ENCODE measurements at places on chromosomes 5 and 9.

DNA sequence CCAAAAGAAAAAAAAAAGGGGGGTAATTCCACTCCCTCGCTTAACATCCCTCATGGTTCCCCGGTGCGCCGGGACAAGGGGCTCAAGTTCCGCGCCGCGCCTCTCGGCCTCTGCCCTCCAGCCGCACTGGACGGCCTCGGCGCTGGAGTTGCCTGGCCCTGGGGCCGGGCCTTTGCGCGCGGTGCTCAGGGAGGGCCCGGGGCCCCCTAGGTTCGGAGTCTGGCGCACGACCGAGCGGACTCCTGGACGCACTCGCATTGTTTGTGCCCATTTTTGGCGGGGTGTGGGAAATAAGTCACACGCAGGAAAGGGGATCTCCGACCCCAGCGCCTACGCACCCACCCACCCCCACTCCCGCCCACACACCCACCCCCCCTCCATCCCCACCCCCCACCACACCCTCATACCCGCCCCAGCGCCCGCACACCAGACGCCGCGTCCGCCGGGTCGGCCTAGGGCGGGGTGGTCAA, 381 bp downstream of the MED22 start:
- peak; percentile 45 for DNase-seq

- no peak for DNase-seq
These were observed 25.0 kb downstream of the LPAR1 start for GRCh38 chr9:111013250-111013649.

DNA sequence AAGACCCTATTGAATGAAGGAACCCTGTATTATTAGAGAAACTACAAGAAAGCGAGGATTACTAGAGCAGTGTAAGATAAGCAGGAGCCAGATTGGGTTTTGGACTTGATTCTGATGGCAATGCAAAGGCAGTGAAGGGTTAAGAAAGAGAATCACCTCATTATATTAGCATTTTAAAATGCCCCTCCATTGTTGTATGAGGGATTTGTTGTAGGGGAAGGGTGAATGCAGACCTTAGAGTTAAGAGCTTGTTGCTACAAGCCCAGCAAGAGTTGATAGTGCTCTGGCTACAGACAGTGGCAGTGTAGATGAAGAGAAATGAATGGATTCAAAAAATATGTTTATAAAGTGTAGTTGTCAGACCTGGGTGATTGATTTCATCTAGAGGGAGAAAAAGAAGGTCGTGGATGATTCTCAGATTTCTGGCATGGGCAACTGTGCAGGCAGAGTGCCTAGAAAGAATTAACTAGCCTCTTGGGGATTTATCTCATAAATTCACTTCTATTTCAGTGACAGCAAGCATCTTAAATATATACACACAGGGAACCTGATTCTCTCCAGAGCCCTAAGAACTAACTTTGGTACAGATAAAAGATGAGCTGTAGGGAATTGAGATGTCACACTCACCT, 344.8 kb downstream of the ARRDC3 start:
- no peak for DNase-seq

DNA sequence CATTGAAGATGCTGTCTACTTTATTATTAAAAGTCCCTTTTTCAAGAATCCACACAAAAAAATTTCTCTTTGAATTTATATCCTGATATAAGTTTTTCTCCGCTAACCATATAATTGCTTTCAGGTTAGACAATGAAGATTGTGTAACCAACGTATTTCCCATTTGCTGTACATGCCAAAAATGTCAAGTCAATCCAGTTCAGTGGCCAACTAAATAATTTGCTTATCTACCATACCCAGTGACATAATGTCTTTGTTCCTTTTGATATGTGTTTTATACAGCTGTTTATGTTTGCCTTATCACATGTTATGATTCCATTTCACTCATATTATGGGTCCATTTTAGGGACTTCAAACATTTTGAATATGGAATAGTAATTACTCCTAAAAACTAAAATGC, 349.9 kb downstream of the EFNA5 start:
- DNase-seq = no peak

GRCh38 chr9:133928248-133928764, 63.8 kb downstream of the VAV2 start:
- DNase-seq = no peak

- no peak for DNase-seq
These were observed 380.1 kb upstream of the RIOK2 start for GRCh38 chr5:97563050-97563657.

DNA sequence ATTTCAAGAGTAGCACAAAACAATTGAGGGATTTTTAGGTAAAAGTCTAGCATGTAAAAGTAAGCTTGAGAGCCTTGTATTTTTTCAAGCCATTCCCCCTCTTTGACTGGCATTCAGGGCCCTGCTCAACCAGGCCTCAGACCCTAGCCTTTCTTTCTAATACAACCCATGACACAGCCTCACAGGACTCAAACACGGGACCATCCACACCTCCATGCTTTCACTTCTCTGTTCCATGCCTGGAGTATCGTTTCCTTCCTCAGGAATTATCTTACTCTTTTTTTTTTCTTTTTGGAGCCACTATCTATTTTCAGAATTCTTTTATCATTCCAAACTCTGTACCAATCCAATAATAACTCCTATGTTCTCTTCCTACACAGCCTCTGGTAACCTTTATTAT, 560.2 kb upstream of the CLINT1 start:
- DNase-seq = no peak

DNA sequence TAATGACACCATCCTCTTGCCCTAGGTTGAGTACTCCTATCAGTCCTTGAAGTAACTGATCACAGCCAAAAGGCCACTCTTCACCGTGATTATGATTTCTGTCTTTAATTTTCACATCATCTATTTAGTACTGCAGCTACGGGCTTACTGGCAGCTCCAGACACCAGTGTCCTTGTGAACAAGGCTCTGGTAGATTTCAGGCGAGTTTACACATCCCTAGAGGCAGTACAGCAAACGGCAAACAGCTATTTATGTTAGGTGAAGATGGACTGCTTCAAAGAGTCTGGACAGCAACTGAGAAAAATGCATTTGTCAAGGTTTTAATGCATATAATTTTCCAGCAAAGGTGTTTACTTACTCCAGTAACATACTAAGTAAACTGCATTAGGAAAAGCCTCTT, 396.9 kb downstream of the KDM4C start:
- DNase-seq = no peak

- peak; percentile 68 for DNase-seq
These were observed 110.0 kb downstream of the LURAP1L start for GRCh38 chr9:12884736-12885395.

DNA sequence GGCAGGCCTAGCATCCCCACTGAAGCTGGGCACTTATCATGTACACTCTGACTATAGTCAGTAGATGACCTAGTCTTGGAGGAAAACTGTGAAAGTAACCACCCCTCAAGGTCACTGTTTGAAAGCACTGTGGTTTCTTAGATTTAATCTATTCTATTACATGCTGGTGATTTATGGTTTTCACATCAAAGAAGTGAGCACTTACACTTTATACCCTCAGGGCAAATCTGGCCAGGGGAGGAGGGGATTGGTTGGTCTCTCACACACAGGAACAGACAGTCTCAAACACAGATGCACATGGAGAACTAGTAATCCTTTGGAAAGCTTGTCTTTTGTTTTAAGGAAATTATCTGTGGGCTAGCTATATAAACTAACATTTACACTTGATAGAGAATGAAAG, 17.9 kb upstream of the SPIN1 start:
- peak; percentile 39 for DNase-seq

- no peak for DNase-seq
These were observed 5.5 kb downstream of the SLC25A2 start for GRCh38 chr5:141298376-141298775.

- peak; percentile 42 for DNase-seq
These were observed 126.6 kb downstream of the NSG2 start for GRCh38 chr5:174172152-174172551.

- no peak for DNase-seq
These were observed 85.8 kb downstream of the NUDT12 start for GRCh38 chr5:103476811-103477210.

DNA sequence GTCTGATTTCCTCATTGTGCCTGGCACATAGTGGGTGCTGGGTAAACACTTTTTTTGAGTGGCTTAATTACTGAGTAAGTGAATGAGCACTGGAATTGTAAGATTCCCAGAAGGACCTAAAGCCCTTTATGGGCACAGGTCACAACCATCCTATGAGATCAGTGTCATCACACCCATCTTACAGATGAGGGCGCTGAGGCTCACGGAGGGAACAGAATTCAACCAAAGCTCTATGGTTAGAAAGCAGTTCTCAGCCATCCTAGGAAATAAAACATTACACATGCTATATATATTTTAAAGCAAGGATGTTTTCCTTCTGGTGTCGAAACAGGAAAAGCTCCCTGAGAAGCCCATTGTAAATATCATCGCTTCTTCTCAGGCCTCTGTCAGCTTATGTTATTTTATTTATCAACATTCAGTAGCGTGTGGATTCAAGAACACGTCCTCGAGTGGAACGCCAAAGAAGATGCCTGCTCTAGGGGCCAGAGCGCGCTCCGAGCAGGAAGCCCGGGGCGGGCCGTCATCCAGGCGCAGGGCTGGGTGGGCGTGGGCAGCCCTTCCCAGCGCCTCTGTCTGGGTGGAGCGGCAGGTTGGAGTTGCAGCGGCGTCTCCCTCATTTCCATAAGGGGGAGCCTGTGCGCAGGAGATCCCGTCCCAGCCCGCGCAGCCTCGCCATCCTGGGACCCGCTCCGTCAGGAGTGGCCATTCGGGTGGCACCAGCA, 155.8 kb upstream of the SMIM23 start:
- DNase-seq = peak; percentile 64

- no peak for DNase-seq
These were observed 7.3 kb upstream of the SPATA24 start for GRCh38 chr5:139410993-139411828.

GRCh38 chr5:156221816-156222215, 105.1 kb upstream of the SGCD start:
- no peak for DNase-seq

- DNase-seq = peak; percentile 19
These were observed 45.0 kb downstream of the SLC6A7 start for GRCh38 chr5:150234576-150235499.

- DNase-seq = no peak
These were observed 155.4 kb downstream of the RGS3 start for GRCh38 chr9:113618836-113619490.

DNA sequence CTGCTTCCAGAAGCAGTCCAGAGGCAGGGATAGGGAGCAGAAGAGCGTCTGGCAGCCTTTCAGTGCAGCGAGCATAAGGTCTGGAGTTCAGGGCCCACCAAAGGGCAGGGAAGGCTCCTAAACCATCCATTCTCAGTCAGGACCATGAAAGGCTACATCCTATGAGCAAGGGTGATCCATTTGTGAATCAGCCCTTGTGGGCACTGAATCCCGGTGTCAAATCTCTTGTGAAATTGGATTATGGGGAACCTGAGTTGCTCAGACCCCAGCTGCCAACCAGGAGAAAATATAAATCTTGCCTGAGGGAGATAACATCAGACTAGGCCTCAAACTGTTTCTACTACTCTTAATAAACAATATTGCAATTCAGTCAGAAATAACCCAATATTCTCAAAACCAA, 204.4 kb downstream of the SYK start:
- DNase-seq = no peak

DNA sequence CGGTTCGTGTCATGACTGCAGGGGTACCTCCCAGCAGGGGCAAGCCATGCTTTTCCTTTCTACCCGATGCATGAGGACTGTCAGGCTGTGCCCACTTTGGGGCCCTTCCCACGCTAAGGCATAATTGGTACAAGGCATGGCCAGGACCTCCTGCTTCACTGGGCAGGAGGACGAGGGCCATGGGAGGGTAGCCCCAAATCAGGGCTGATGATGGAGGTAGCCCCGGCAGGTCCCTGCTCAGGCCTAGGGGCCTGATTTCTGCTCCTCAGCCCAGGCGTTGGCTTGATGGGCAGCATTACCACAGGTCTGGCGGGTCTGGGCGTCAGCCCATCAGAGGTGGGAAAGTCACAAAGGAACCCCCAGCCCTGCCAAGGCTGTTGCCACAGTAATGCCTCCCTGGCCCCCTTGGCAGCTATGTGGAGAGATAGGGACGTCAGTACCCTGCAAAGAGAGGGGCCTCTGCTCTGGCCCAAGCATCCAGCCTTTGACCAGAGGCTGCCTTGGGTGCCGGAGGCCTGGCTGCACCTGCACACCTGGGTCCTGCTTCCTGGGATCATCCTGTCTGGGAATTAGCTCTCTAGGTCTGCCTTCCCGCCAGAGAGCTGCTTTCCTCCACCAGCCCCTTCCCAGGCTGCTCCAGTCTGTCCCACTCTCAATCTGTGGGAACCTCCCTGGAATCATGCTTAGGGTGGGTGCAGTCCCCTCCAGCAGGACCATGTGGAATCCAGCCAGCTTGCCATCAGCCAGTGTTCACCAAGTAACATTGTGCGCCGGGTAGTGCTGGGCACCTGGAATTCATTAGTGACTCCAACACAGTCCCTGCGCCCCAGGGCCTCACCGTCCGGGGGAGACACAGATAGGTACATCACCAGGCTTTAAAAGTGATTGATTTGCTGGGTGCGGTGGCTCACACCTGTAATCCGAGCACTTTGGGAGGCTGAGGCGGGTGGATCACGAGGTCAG, 15.4 kb downstream of the TSPAN17 start:
- no peak for DNase-seq

GRCh38 chr5:160155017-160155750, 35.9 kb upstream of the PWWP2A start:
- peak; percentile 46 for DNase-seq

DNA sequence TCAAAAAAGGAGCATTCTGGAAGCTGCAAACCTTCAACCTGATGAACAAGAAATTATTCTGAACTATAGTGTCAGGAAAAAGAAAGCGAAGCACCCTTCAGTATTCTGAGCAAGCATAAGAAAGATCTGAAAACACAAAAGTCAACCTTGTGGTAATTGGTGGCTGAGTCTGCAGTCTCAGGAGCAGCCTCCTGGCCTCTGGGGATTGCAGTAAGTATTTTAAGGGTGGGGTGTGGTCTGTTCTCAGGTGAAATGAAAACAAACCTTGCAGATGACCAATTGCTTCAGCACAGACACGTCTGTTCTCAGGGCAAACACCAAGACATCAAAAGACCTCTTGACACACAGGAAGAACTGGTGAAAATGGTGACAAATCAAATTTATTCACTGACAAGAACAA, 147.8 kb upstream of the RAPGEF1 start:
- DNase-seq = no peak

GRCh38 chr5:147073098-147073497, 161.7 kb upstream of the STK32A start:
- DNase-seq = no peak
